ENCODE measurements at places on chromosomes 3 and 15.

DNA sequence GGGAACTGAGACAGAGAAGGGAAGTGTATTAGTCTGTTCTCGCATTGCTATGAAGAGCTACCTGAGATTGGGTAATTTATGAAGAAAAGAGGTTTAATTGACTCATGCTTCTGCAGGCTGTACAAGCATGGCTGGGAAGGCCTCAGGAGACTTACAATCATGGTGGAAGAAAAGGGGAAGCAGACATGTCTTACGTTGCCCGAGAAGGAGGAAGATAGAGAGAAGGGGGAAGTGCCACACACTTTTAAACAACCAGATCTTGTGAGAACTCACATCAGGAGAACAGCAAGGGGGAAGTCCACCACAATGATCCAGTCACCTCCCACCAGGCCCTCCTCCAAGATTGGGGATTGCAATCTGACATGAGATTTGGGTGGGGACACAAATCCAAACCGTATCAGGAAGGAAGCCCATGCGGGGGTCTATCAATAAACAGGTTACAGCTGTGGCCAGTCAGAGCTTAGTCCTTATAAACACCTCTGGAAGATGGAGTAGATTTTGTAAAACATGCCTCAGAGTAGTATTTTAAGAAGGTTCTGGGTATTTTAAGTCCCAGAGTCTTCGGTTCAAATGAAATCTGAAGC, 153.9 kb downstream of the GHSR start:
- DNase-seq, result peak; percentile 72

DNA sequence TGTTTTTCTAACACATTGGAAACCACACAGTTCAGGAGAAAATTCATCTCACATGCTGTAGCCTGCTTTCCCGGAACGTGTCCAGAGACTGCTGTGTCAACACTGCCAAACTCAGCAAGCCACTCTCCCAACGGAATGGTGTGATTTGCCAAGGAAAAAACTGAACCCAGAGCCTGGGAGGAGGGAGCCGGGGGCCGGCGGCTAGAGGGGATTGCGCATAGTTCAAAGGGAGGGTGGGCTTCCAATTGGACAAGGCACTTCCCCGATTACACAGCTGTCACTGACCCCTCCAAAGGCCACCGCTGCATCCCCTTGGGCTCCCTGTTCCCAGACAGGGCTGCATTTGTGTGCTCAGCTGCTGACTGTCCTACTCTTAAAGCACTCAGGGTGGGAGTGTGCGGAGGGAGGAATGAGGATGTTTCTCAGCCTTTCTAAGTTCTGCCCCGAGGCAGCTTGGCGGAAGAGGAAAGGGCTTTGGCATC, 256.2 kb downstream of the ZNF621 start:
- no peak for DNase-seq

DNA sequence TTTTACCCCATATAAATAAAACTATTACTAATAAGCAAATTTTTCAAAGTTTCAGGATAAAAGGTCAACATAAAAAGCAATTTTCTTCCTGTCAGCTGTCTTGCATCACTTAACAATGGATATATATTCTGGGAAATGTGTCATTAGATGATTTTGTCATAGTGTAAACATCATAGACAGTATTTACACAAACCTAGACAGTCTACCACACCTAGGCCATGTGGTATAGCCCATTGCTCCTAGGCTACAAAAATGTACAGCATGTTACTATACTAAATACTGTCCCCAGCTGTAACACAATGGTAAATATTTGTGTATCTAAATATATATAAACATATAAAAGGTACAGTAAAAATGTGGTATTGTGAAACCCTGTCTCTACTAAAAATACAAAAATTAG, 156.7 kb downstream of the ANO10 start:
- DNase-seq, result no peak

- DNase-seq, result peak; percentile 29
Observed at GRCh38 chr3:170614214-170614966, 28.5 kb upstream of the SLC7A14 start.

DNA sequence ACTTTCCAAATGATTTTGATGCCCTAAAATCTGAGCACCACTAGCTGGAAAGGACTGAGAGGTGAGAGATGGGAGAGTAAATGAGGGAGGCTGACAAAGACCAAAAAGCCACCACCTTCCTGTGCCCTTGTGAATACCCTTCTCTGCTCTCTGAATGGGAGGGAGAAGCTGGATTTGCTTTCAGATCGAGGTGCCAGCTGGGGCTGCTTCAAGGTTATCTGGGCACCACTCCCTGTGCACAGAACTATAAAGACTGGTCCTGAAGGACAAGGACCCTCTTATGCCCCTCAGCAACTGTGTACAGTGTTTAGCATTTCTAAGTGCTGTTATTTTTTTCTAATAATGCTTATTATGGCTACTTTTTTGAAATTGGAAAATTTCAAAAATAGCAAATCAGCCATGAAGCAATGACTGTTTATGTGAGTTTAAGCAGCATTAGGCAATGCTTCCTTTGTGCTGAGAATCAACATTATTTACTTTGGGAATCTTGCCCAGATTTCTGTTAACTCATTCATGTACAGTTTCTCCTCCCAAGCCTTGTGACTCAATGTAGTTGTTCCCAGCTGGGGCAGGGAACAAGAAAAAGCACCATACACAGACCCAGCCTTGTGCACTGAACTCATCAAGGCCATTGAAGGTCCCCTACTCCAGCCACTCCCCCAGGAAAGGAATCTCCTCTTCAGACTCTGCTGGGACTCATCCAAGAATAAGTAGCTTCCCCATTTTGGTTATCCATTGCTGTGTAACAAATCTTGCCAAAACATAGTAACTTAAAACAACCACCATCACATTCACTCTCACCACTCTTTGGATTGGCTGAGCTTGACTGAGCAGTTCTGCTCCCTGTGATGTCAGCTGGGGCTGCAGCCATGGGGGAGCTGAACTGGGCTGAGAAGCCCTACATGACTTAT, 37.3 kb upstream of the CDV3 start:
- no peak for DNase-seq

- DNase-seq, result no peak
Observed at GRCh38 chr15:74519311-74519710, 21.7 kb upstream of the ARID3B start.

DNA sequence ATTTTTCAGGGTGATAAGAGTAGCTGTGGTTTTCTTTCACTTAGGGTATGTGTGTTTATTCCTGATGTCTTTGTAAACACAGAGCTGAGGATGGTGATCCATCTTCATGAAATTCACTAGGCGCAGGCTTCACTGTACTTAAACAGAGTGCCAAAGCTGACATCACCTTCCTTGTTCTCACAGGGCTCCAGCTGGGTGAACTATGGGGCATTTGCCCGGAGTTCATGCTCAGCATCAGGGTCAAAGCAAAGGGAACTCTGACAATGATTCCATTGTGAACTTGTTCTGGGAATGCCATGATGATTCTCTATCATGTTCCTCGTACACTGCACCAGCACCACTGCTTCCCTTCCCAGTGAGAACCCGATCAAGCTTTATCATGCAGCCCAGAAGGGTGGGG, 184.8 kb upstream of the P2RY1 start:
- DNase-seq, result no peak

DNA sequence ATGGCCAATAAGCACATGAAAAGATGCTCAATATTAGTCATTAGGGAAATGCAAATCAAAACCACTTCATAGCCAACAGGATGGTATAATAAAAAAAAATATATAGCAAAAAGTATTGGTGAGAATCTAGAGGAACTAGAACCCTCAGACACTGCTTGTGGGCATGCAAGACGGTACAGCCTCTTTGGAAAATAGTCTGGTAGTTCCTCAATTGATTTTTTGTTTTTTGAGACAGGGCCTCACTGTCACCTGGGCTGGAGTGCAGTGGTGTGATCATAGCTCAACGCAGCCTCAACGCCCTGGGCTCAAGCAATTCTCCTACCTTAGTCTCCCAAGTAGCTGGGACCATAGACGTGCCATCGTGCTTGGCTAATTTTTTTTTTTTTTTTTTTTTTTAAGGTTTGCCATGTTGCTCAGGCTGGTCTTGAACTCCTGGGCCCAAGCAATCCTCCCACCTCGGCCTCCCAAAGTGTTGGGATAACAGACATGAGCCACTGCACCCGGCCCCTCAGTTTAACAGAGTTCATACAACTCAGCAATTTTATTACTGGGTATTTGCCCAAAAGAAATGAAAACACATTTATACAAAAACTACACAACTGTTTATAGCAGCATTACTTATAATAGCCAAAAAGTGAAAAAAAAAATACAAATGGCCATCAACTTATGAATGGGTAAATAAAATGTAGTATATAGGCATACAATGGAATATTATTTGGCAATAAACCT, 5.1 kb downstream of the PRC1 start:
- peak; percentile 57 for DNase-seq

GRCh38 chr15:94411285-94411684, 179.9 kb downstream of the MCTP2 start:
- DNase-seq, result no peak

GRCh38 chr3:182241766-182242488, 530.2 kb downstream of the SOX2 start:
- no peak for DNase-seq

- peak; percentile 14 for DNase-seq
Observed at GRCh38 chr3:34683851-34684250, 885.4 kb downstream of the PDCD6IP start.

DNA sequence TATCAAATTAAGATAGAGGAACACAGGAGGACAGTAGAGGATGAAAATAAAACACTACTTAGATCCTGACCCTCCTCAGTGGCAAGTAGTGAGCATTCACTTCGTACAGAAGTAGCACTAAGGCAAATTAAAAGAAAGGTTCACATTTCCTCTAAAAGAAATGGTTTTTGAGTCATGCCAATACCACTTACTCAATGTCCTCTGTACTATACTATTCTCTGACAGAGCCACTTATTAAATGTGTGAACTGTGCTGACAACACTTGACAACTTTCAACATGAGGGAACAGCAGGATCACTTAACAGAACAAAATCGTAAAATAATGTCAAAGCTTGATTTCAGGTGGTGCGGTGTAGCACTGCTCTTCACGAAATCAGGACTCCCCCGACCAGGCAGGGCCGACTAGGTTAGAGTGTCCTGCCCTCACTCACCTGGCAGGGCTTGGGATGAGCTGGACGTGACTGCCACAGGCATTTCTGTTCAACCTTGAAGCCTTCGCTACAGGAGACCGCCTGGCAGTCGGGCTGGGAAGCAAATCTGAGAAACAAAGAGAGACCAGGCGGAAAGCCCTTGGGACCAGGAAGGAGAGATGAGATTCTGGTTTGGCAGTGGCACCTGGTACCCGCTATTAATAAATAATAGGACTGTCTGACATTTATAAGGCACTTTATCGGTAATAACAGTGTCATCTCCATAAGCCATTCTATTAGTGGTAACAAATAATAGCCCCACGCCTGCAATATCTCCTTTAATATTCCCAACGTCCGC, 611 bp upstream of the SLC27A2 start:
- no peak for DNase-seq

DNA sequence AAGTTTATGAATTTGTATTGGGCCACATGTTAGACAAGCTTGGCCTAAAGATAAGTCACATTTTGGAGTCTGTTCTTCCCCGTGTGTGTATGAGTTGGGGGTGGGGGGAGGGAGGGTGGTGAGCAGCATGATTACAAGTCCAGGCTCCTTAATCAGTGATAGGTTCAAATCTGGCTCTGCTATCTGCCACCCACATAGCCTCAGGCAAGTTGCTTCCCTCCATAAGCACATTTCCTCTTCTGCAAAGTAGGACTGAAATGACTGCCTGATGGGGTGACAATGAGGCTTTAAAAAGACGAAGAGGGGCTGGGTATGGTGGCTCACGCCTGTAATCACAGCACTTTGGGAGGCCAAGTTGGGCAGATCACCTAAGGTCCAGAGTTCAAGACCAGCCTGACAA, 1.1 kb upstream of the SPATA12 start:
- peak; percentile 57 for DNase-seq

- DNase-seq, result no peak
Observed at GRCh38 chr15:52498706-52499105, 30.0 kb downstream of the MYO5A start.

GRCh38 chr3:128494367-128494650, 1.3 kb upstream of the GATA2 start:
- DNase-seq, result no peak

DNA sequence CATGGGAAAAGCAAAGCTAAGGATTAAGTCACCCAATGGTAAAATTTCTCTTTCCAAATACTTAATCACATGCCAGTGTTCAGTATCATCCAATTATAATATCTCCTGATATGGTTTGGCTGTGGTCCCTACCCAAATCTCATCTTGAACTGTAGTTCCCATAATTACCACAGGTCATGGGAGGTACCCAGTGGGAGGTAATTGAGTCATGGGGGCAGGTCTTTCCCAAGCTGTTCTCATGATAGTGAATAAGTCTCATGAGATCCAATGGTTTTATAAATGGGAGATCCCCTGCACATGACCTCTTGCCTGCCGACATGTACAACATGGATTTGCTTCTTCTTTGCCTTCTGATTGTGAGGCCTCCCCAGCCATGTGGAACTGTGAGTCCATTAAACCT, 26.1 kb upstream of the NMB start:
- no peak for DNase-seq

DNA sequence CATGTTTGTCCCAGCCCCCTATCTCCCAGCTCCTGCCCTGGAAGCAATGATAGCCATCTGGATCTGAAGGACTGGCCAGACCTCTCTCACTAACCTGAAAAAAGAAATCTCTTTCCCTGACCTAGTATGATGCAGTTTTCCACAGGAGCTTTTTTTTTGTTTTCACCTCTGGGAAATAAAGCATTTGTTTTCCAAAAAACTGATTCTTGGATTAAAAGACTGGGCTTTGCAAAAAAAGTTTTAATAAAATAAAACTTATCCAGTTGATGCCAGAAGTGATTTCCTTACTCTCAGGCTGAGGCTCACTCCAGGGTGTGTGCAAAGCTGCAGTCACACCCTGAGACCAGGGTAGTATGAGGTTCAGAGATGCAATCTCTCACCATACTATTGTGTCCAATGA, 104.0 kb downstream of the RYK start:
- no peak for DNase-seq

GRCh38 chr3:113747283-113748046, 630 bp downstream of the ATP6V1A start:
- no peak for DNase-seq

GRCh38 chr3:72178463-72179106, 393.6 kb upstream of the PROK2 start:
- no peak for DNase-seq

DNA sequence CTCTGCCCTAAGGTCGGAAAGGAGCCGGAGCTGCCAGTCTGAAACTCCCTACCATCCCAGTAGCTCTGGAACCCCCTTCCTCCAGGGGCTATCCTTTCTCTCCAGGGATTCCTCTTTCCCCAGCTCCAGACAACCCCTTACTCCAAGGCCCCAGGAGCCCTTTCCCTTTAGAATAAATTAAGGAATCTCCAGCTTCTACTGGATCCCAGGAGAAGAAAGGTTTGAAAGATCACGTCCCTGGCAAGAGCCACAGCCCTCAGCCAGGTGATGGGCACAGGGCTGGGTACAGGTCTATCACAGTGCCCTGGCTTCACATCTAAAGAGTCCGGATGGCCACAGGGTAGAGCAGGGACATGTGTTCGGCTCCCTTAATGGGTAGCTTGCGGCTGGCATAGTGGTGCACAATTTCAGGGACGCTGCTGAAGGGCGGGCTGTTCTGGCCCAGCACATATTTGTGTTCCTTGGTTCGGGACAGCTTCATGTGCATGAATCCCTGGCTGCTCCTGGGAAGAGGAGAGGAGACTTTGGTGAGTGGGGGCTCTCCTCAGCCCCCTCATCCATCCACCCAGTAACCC, 20.0 kb downstream of the SHF start:
- DNase-seq, result no peak
